ENCODE measurements at places on chromosomes 1 and 21.

DNA sequence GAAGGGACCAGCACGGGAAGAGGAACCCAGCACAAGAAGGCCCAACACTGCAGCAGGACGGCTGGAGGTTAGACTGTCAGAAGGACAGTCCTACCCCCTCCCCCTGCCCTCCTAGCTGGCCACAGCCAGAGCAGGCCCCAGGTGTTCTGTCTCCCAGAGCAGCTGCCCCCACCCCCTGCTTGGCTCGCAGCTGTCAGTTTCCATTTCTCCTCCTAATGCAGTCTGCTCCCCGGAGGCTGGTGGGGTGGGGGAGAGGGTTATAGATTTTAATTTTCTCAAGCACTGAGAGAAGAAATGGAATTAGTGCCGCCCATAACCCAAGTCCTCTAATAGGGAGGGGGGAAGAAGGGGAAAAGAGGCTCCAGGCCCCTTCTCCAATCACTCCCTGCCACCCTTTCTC is 13.0 kb upstream of the PEAR1 start:
- no peak for DNase-seq

DNA sequence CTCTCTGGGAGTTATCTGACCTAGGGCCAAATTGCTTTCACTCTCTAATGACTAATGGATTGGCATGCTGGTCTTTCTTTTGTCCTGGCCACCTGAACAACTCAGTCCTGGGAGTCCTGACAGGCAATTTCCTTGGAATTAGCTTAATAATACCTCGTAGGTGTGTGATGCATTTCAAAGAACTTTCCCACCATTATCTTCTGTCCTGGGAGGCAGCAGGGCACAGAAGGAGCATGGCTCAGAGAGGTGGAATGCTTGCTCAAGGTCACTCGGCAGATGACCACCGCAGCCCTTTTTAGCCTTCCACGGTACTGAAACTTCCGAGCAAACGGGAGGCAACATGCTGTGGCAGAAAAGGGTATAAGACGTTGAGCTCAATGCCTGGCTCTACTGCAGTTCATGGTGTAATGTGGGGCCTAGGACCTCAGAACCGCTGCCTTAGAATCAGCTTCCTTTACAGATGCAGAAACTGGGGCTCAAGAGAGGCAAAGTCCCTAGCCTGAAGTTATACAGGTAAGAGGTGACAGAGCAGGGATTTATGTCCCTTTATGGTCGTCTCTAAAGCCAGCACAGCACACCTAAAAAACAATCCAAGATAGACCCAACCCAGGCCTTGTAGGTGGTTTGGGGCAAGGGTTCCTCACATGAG is 3.2 kb downstream of the ID3 start:
- no peak for DNase-seq

GRCh38 chr1:84809023-84809422 is 84.0 kb downstream of the LPAR3 start:
- no peak for DNase-seq

DNA sequence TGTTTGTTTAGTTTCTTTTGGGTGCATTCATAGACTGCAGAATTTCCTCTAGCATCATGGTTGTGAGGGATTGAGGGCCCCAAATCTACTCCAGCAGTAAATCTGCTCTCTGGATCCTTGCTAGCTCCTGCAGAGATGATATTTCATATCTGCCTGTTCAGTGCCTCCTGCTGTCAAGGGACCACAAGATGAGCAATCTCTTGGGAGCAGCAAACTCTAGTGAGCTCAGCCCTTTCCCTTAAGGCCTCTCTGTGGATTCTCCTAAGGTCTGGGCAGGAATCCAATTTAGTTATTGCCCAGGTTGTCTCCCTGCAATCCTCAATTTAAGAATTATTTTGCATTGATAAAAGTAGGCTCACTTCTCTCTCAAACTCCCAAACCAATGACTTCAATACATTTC is 76.9 kb downstream of the RGS18 start:
- DNase-seq = no peak

- DNase-seq = no peak
Measured at GRCh38 chr1:191034132-191034531, 556.5 kb upstream of the BRINP3 start.

GRCh38 chr1:19398309-19398760 is 86.2 kb downstream of the SLC66A1 start:
- DNase-seq = no peak

DNA sequence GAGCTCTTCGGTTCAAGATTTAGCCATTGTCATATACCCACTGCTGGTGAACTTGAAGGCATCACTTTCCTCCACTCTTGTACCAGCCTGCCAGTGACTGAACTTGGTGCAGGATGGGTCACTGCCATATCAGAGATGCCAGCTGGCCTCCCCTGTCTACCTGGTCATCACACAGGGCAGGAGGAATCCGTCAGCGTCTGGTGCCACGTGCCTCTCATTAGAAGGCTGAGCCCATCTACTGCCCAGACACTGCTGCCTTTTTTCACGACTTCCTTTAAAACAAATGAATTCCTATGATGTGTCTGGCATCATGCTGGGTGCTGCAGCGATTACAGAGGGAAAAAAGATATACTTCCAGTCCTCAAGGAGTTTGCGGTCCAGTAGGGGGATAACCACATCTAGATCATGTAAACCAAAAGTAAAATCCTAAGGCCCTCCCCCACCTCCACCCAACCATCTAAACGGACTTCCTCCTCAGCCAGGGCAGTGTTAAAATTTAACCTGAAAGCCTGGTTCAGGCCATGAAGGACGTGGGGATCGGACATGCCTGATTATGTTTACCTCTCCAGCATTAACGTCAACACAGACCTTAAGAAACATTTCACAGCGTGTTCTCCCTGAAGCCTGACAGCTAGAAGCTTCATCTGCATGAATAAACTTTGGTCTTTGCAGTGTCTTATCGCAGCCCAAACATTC is 29.2 kb upstream of the PDE9A start:
- no peak for DNase-seq

DNA sequence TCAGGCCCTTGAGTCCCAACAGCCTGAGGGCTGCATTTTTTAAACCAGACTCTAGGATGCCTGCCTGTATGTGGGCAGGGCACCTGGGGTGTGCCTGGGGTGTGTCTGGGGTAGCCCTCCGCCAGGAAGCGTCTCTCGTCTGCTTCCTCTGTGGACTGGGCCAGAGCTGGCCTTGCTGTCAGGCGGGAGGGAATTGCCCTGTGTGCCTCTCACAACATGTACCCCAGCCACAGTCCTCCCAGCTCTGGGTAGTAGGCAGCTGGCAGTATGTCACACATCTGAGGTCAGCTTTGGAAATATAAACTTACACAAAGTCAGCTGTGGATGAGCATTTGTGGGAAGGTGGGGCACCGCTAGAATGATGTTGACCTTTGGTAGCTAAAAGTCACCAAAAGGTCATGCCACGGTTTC is 13.0 kb downstream of the TRAF5 start:
- DNase-seq = no peak

DNA sequence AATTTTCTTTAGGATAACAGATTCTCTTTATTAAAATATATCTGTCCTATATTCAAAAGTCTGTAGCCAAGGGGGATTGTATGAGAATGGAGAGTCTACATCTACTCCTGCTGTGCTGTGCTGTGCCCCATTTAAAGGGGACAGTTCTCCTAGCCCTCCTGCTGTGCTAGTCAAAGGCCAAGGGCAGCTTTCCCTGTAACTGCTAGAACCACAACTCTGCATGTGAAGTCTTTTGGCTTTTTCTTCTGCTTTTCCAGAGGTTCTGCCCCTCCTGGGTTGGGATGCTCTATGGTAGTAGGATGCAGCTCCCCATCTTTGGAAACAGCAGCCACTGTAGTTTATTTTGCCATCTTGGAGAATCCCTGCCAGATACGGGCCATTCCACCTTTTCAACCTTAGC is 197.5 kb upstream of the JUN start:
- DNase-seq = no peak

GRCh38 chr1:188127507-188127906 is 1298.8 kb downstream of the PLA2G4A start:
- DNase-seq = no peak

Measured in NCI-H1930 (cell line).